ENCODE measurements at places on chromosomes 13 and 19.

DNA sequence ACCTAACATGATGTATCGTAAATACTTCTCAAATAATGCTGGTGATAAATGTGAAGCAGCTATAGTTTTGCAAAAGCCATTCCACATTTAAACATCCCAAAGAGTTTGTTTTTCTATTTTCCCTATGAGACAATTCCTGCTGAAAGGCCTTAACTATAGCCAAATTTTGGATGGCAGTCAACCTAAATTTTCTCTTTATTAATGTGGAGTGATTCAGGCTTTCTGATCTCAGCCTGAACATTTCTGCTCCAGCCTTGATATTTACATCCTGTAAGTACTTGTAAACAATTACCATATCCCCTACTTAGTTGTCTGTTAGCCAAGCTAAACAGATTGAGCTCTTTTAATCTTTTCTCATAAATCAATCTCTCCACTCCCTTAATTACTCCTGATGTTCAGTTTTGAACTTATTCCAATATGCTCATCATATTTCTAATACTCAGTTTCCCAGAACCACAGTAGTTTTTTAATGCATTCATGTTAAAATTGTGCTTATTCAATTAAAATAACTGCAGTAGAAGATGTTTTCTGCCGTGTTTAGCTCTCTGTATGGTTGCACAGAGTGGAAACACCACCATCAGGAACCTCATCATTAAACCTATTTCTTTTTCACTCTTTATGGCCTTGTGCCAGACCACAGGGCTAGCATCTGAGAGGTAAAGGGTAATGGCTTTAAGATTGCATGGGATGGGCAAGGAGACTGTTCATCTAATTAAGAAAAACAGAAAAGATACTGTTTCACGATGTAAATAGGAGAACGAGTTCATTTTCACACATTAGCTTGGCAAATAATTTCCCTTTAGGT, 1235.2 kb upstream of the SLC10A2 start:
- DNase-seq: no peak

- no peak for DNase-seq
These were observed 1644.8 kb downstream of the PCDH9 start for GRCh38 chr13:65585346-65585745.

GRCh38 chr19:54104998-54105715, 2.5 kb downstream of the NDUFA3 start:
- no peak for DNase-seq

- DNase-seq: no peak
These were observed 65.7 kb downstream of the SPACA7 start for GRCh38 chr13:112441779-112442310.

Measured in stimulated activated CD4-positive, alpha-beta T cell treated with anti-CD3 and anti-CD28 coated beads, Interleukin-2, amount 100 ng/mL, for 4 hours (primary cell).